ENCODE measurements at places on chromosomes 5 and 9. TPM values are rescaled to one million over a fixed set of nuclear protein-coding genes. Genes with fewer than 3 reads are reported as not detected.

Gene RABL6
- total RNA-seq = 80.8 TPM

Gene DIPK1B
- total RNA-seq = 12.7 TPM

Gene HTR1A
- total RNA-seq = not detected

Gene STPG3
- not detected for total RNA-seq

Gene SLC36A2
- total RNA-seq = not detected

Gene GPX8
- total RNA-seq = 49.6 TPM

Gene QRFP
- 0.16 TPM for total RNA-seq

Gene ELAVL2
- total RNA-seq = 0.35 TPM

Gene PPIC
- total RNA-seq = 40.1 TPM

Gene SLC31A2
- total RNA-seq = 39.3 TPM

Gene CTXN3
- total RNA-seq = not detected

Gene TMEM232
- 5.1 TPM for total RNA-seq

Gene GLRA1
- not detected for total RNA-seq
